ENCODE measurements at places on chromosomes 16 and 17.

- no peak for DNase-seq
Observed at GRCh38 chr17:48392857-48393256, 37.2 kb downstream of the SKAP1 start.

DNA sequence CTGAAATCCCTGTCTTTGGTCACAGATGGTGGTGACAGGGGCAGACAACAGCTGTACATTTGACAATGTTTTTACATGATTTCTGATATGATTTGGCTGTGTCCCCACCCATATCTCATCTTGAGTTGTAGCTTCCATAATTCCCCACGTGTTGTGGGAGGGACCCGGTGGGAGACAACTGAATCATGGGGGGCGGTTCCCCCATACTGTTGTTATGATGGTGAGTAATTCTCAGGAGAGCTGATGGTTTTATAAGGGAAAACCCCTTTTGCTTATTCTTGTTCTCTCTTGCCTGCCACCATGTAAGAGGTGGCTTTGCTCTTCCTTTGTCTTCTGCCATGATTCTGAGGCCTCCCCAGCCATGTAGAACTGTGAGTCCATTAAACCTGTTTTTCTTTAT is 353.9 kb downstream of the CPPED1 start:
- DNase-seq: no peak

GRCh38 chr17:40556884-40557414 is 8.3 kb downstream of the CCR7 start:
- no peak for DNase-seq

GRCh38 chr16:8474587-8474986 is 115.7 kb downstream of the TMEM114 start:
- DNase-seq: no peak

GRCh38 chr16:80994451-80994850 is 12.2 kb downstream of the CMC2 start:
- no peak for DNase-seq

GRCh38 chr16:2983706-2984136 is 3.5 kb upstream of the PKMYT1 start:
- peak; percentile 69 for DNase-seq

DNA sequence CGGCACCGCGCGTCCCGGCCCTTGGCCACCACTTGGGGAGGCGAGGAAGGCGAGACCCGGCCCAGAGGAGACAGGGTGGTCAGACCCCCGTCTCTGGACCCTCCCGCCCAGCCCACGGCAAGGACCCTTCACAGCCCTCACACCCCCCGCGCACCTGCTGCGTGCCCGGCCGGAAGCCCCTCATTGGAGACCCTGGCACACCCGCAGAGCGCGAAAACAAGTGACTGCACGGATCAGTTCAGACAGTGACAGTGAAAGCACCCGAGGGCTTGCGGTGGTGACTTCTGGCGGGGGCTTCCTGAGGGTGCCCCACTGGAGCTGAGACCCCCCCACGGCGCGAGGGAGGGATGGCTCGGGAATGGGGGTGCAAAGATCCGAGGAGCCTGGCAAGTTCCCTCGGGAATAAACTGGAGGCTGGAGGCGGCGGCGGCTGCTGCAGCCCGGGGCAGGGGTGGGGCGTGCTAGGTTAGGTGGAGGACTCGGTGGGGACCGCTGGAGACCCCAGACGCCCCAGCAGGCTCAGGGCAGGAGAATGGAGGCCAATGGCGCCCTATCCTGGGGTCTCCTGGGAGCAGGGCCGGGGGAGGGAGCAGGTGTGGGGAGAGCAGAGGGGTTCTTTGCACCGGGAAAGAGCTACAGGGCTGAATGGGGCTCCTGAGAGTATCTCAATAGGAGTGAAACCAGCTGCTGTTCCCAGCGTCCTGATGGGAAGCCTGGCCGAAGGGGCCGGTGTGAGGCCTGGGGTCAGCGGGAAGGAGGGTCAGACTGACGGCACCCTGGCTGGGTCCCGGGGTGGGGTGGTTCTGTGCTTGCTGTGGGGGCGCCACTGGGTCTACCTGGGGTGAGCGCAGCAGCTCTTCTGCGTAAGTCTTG is 824 bp upstream of the FBXL16 start:
- no peak for DNase-seq

- no peak for DNase-seq
Observed at GRCh38 chr17:18070861-18071340, 16.8 kb upstream of the DRG2 start.

DNA sequence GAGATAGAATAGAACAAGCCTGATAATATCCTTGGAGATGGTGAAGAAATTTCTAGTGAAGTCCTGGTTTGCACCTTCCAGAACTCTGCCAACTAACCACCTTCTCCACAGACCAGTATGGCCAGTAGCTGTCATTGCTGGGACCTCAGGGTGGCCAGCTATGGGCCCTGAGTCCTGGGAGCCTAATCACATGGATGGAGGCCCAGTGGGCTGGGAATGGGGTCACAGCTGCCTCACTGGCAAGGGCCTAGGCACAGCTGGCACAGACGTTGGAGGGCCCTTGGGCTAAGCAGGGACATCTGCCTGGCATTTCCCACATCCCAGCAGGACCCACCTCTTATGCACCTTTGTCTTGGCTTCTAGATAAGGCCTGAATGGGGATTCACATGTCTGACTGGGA is 7.6 kb upstream of the WNT3 start:
- no peak for DNase-seq

DNA sequence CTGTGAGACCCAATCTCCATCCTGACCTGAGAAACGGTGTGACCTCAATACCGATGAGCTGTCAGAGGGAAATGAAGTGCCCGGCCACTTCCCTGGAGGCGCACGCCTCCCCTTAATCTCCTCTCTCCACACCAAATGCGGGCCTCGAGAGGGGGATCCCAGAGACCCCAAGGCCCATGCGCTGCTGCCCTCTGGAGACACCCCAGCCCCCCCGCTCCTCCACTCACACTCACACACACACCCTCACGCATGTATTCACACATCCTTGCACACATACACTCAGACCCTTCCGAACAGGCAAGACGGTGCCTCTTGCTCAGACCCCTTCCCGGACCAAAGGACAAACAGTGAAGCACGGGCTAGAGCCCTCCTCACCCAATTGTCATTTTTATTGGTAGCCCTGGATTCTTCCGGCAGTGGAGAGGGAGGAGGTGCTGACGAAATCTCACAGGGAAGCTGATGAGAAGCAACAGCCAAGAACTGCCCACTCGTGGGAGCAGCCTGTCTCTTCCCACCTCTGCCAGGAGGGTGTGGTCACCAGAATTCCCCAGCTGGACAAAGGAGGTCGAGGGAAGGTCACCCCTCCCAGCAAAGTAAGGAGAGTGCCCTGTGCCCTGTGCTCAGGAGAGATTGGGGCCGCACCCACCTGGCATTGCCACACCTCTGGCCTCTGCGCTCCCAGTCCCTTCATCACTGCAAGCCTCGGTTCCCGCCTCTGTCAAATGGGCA is 136.0 kb upstream of the TNRC6C start:
- no peak for DNase-seq

- no peak for DNase-seq
Observed at GRCh38 chr17:77863814-77864161, 94.7 kb upstream of the TNRC6C start.

DNA sequence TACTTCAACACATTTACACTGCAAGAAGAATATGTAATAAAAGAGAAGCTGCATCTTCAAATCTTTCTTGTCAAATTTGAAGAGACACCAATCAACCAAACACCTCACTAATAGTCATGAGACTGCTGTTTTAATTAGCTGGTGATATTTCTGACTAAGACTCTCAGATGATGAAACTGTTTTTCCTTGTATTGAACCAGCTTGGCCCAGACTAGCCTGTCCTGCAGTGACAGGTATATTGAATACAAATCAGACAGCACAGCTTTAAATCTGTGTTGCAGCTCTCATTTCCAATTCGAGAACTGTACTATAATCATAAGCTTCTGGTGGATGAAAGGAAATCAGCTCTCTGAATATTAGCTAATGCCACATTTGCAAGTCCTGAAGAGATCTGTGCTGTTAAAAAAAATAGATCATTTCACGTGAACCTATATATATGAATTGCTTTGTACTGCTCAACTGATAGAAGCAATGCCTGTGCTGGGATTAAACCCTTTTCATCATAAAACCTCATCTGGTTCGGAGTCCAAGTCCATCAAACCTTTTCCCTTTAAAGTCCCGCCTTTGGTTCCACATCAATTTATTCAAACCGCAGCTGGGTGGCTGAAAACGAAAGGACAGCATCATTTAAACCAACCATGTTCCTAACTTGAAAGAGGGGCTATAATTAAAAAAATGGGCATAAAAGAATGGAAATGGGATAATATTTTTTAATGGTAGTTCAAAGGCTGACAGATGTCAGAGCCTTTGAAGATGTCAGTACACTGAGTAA is 306.2 kb downstream of the CEP112 start:
- no peak for DNase-seq

- no peak for DNase-seq
Observed at GRCh38 chr16:6335072-6335471, 997.6 kb upstream of the RBFOX1 start.

- DNase-seq: no peak
Observed at GRCh38 chr17:3318336-3318735, 20.2 kb upstream of the OR3A1 start.

DNA sequence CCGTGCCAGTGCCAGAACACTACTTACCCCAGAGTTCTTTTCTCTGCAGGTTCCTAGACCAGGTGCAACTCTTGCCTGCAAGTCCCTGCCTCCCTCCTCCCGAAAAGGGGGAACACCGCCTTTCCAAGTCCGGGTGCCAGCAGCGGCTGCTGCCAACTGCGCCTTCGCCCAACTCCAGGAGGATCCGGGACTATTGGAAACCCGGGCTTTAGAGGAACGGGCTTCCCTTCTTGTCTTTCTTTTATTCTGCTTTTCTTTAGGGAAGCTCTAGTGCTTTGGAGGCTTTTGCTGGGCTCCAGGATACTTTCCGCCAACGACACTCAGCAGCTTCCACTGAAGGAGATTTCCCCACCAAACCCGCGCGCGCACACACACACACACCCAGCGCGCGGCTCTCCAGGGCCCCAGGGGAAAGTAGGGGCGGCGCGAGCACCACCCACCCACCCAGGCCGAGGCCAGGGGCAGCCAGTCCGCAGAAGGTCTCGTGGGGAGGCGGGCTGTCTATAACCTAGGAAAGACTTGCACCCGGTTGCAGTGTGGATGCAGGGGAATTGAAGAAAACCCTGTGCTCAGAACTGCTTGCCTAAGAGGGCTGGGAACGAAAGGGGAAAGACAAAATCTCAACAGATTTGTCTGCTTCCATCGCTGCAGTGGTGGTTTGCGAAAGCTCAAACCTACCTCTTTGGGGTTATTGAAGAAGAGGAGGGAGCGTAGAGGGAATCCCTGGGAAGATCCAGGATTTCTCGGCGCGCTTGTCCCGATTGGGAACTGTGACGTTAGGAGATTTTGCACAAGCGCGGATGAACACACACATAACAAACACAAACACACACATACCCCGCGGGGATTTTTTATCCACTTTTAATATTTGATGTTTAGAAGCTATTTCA is 977 bp upstream of the CA10 start:
- no peak for DNase-seq

- DNase-seq: no peak
Observed at GRCh38 chr16:54522584-54522983, 236.0 kb upstream of the IRX3 start.

- DNase-seq: no peak
Observed at GRCh38 chr16:84040226-84040822, 2.3 kb downstream of the SLC38A8 start.

GRCh38 chr17:13484020-13484419 is 117.7 kb downstream of the HS3ST3A1 start:
- no peak for DNase-seq

GRCh38 chr16:12769525-12769924 is 34.2 kb downstream of the CPPED1 start:
- DNase-seq: no peak

DNA sequence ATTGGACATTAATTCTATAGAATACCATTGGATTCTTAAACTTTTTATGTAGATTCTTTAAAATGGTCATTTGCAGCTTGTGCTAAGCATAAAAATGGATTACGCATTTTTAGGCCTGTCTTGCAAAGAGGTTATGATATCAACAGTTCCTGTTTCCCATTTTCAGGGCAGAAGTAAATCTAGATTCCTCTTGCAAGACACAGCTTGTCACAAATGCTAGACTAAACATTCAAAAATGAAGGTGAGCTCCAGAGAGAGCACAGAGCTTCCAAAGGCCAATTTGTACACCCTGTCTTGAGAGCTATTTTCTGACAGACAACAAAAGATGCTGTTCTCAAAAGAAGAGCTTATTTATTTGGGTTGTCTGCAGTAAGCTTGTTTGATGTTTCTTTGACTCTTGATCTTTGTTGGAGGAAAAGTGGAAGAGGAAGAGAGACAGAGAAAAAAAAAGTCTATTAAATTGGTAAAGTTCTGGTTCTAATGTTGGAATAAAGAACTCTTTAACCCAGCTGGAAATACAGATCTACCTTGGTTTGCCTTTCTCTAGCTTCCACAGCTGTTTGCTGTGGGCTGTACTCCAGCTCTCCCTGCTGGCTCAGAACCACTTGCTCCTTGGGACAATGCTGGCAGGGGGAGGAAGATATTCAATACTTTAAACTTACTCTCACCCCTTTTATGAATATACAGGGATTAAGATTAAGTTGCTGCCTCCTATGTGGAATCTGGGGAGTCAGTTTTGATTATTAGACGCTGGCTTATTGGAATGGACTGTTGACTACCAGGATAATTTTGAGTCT is 651.8 kb downstream of the CDH11 start:
- DNase-seq: no peak

GRCh38 chr17:7249830-7250229 is 1.7 kb downstream of the CTDNEP1 start:
- no peak for DNase-seq

DNA sequence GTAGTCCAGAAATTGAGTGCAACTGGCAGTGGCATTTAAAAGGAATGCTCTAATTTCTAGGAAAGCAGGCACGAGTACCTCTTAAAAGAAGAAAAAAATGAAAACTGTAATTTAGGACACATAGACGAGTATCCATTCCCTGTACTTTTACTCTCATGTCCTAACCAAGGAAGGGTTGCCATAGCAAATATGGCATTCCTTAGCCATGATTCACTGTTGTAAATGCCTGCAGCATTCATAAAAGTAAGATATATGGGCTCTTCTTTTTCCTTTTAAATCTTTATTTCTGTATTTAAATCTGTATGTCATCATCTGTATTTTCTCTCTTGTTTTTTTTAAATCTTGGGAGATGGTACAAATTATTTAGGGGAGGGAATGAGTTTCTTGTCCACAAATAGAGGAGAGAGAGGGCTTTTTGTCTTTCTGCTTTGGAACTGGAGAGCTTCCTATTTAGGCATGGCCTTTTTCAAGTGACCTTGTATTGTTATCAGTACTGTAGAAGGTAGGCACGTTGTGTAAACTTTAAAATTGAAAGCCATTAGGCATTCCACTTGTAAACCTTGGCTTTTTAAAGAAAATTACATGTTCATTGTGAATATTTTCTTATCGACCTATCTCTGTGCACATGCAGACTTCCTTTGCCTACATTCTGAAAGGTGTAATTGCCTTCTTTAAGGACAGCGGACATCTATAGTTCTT is 50.0 kb downstream of the TENT4B start:
- DNase-seq: no peak

Data from CD4-positive, alpha-beta T cell treated with Interleukin-21 for 1 hour (primary cell).